ENCODE measurements at places on chromosomes 7 and 10.

DNA sequence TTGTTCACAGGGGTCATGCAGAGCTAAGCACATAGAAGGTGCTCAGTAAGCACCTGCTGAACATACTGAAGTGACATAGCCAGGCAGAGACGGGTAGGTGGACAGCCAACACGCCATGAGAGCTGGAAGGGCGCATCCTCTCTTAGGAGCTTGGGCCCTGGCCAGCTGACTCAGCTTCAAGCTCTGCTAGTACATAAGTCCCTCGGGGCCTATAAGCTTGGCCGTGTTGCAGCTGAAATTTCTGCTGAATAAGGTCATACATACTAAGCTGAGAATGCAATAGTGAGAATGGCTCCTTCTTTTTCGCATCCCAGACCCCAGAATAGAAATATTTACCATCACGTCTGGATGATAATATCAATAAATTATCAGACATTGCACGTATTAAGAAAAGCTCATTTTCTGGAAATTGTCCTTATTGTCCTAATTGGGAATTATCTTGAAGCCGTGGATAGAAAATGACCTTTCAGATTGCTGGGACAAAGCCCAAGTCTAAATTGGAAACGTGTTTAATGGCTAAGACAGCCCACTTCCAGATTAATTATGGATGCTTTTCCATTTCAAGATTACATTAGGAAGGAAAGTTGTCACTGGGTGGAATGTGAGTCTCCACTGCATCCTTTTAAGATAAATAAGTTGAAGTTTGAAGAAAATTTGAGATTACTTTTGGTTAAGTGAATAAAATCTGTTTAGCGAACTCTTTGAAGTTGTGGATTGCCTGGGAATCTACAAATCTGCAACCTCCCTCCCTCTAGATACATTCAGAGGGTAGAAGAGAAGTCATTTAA is 287.1 kb upstream of the C7orf33 start:
- DNase-seq, result no peak

DNA sequence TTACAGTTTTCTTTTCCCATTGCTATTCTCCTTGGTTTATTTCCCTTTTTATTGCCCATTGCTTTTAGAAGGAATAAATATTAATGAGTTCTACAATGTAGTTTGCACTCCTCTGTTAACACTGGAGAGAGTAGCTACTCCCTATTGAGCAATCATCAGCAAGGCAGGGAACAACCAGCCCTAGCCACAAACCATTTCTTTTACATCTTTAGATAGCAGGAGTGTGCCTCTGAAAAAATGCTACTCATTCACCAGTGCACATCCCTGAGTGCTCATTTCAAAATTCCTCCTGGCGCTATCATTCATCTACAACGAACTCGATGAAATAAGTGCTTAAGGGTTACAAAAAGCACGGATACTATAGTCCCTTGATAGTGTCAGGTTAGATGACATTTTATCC is 252.9 kb downstream of the THSD7A start:
- no peak for DNase-seq

DNA sequence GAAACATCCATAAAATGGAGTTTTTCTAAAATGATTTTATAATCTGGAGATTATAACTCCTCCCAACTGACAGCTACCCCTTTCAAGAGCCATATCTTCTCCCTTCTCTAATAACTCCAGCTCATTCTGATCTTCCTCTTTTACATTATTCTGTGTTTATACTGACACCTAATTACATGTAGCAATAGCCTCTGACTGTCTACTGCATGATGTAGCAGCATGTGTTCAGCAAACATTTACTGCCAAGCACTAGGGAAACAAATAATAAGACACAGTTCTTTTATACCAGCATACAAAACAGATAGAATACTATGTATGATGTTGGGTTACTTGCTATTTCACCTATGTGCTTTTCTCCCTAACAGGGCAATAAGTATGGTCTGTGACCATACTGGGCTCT is 20.7 kb downstream of the RBM28 start:
- DNase-seq, result no peak

DNA sequence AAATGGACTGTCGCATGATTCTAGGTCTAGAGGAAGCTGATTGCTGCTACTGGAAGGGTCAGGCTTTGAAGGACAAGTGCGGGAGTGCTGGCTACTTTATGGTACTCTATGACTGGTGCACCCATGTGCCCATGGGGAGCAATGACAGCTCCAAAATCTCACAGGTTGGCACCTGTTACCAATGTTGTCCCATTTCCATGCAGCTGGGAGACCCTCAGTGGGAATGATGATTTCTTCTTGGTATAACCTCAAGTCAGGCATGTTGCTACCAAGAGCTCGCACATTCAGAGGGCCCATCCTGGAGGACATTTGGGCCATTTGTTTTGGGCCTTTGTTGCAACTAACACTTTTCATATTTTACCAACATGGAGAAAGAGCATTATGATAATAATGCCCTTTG is 174.4 kb downstream of the PRKCQ start:
- no peak for DNase-seq

- no peak for DNase-seq
Measured at GRCh38 chr10:94489976-94490788, 55.4 kb upstream of the HELLS start.

DNA sequence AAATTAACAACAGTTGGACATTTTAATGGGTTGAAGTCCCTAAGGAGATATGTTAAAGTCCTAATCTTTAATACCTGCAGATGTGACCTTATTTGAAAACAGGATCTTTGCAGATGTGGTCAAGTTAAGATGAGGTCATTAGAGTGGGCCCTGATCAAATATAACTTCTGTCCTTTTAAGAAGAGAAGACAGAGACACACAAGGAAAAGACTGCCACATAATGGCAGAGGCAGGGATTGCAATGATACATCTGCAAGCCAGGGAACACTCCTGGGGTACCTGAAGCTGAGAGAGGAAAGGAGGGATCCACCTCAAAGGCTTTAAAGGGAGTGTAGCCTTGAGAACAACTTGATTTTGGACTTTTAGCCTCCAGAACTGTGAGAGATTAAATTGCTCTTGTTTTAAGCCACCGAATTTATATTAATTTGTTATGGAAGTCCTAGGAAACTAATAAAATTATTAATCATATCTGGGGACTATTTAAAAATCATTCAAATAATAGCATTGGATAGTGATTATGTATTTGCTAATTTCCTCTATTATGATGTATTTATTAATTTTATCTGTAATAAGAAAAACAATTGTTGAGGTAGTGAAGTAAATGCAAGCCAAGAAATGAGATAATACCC is 700.0 kb upstream of the PCDH15 start:
- DNase-seq, result peak; percentile 13

DNA sequence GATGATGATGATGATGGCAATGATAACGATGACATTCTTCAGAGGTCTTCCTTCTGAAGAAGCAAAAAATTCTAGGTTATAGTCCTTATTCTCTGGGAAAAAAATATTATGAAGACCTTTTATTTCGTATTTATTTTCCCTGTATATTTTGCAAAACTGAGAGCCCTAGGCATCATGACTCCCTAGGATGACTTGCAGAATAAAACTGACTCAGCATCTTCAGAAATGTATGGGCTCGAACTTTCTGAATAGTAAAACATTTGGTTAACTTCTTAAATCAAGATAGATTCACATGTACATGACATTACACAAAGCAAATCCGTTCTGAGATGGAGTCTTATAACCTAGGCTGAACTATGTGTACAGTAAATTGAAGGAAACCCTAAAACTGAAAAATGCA is 29.4 kb downstream of the DKK1 start:
- no peak for DNase-seq

DNA sequence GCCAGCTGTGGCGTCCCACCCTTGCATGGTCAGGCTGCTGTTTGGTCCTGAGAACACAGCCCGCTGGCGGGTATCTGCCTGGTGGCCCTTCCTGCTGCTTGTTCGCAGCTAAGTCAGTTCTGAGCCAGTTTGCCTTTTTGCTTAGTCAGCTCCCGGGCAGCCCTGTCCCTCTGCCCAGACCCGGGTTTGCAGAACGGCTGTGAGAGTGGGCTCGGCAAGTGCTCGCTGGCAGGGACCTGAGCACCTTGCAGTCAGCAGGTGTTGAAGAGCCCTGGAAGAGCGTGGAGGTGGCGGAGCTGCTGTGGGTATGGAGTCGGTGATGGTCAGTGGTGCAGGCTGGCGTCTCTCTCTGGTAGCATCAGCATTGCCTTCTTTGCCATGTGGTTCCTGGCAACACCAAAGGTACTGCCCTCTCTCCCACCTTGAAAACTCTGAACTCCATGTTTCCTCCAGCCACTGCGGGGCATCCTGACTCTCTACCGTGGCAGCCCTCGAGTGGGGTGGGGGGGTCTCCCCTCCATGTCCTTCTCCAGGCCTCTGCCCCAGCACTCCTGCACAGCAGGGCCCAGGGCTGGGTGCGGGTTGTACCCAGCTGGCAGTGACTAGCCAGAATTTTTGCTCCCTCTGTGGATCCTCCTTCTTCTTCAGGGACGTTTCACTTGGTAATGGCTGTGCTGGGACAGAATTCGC is 4.6 kb downstream of the INPP5A start:
- peak; percentile 8 for DNase-seq

- no peak for DNase-seq
Measured at GRCh38 chr7:7761340-7761973, 43.0 kb upstream of the RPA3 start.

DNA sequence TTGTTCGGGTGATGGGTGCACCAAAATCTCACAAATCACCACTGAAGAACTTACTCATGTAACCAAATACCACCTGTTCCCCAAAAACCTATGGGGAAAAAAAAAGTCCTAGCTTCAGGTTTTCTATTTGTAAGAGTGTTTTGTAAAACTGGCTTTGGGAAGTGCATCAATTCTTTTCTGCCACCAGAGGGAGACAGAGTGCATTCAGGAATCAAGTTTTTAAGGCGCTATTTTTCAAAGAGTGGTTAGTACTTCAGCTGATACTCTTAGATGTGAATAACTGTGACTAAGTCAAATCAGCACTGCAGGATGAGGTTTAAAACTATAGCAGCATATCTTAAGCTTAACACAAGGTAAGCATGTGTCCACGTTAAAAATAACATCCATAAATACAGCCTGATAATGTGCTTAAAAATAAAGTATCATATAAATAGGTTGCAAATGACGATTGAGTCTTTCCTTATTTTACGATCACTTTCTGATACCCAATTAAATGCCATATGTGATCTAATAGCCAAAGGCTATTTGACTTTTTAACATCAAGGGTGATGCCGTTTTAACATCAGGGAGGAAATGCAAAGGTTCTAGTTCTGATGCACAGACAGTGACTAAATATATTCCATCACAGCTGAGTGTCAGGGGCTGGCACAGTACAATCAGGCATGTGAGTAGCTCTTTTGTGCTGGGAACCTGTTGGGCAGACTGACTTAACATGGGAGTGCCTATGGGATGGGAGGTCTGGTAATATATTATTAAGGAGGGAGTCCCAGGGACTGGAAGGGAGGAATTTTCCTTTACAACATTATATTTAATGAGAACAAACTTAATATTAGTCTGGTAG is 10.6 kb upstream of the LYZL2 start:
- no peak for DNase-seq

- DNase-seq, result no peak
Measured at GRCh38 chr10:51544933-51545332, 154.5 kb downstream of the CSTF2T start.

- no peak for DNase-seq
Measured at GRCh38 chr7:107610323-107610722, 30.3 kb downstream of the BCAP29 start.

GRCh38 chr10:34859170-34859569 is 44.1 kb upstream of the PARD3 start:
- no peak for DNase-seq

DNA sequence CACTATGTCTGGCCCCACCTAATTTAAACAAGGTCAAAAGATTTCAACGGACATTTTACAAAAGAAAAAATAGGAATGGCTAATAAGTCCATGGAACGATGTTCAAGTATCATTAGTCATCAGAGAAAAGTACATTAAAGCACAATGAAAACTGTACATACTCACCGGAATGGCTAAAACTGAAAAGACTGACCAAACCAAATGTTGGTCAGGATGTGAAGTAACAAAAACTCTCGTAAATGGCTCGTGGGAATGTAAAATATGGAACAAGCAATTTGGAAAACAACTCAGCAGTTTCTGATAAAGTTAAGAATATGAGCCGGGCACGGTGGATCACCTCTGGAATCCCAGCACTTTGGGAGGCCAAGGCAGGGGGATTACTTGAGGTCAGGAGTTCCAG is 65.7 kb upstream of the PARD3 start:
- DNase-seq, result no peak

DNA sequence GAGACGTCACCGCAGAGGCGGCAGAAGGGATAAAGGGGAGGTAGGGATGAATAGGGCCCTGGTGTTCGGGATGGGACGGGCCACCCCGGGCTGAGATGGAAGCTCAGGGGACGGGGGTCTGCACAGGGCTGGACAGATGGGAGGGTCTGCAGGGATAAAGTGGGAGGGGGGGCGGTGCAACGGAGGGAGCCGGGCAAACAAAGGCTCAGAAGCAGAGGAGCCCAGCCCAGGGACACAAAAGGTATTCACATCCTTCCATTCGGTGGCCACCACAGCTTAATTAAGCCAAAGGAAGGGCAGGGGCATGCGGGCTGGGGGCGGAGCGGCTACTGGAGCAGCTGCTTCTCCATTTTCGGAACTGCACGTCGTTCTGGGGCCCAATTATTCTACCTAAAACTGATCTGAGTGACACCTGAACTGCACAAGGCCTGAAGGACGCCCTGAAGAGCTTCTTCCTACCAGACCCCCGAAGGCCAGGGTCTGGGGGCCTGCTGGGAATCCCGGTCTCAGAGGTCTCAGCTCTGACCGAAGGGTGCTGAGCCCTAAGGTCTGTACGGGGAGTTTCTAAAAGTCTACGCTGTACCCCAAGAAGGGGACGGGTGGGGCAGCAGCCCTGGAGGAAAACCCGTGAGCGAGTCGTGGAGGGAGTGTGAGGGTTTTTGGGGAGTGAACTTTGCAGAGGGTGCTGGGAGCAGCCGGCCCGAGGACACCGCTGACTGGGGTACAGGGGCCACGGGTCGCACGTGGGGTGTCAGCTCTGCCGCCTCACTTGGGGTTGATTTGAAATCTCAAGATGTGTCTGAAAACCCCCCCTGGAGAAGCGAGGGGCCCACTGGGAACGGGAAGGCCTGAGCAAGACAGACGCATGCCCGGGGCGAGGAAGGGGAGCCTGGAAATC is 334.8 kb downstream of the DNAJB6 start:
- DNase-seq, result peak; percentile 3

GRCh38 chr10:31912289-31912688 is 16.3 kb downstream of the ARHGAP12 start:
- DNase-seq, result no peak

Data from activated CD4-positive, alpha-beta T cell treated with anti-CD3 and anti-CD28 coated beads for 36 hours (primary cell).